ENCODE measurements at places on chromosomes 16 and 17. TPM values are rescaled to one million over a fixed set of nuclear protein-coding genes. Genes with fewer than 3 reads are reported as not detected.

The SLX1B gene
- 29.3 TPM for total RNA-seq

The C17orf113 gene
- 2.1 TPM for total RNA-seq

The RNU2-1 gene
- total RNA-seq, result 5,063 TPM

The ZNF287 gene
- total RNA-seq, result 19.3 TPM

The FBXW10B gene
- total RNA-seq, result 0.76 TPM

DNA sequence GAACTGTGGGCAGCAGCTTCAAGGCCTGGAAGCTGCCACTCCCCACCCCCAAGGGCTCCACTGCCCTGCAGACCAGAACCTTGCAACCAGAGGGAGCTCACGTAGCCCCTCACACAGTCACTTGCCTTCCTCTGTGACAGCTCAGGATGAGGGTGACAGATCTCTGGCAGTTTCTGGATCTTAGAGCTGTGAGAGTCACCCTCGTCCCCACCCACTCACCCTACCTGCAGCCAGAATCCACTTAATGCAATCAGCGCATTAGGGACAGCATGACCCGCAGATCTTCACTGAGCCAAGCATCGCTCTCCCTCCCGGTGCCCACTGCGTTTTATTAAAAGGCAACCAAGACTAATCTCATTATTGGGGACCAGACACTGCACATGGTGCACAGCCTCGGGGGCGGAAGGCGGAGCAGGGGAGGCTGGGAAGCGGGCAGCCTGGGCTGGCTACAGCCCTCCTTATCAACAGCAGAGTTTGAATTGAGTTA lies 3.5 kb downstream of the CYB561 start:
- H3K27ac ChIP-seq, result no peak overlapping the region
- peaks cover 23% of the 10 kb centered on the region for H3K4me1 ChIP-seq
- no peak overlapping the region for H3K4me3 ChIP-seq
- DNase-seq, result peak; percentile 56

DNA sequence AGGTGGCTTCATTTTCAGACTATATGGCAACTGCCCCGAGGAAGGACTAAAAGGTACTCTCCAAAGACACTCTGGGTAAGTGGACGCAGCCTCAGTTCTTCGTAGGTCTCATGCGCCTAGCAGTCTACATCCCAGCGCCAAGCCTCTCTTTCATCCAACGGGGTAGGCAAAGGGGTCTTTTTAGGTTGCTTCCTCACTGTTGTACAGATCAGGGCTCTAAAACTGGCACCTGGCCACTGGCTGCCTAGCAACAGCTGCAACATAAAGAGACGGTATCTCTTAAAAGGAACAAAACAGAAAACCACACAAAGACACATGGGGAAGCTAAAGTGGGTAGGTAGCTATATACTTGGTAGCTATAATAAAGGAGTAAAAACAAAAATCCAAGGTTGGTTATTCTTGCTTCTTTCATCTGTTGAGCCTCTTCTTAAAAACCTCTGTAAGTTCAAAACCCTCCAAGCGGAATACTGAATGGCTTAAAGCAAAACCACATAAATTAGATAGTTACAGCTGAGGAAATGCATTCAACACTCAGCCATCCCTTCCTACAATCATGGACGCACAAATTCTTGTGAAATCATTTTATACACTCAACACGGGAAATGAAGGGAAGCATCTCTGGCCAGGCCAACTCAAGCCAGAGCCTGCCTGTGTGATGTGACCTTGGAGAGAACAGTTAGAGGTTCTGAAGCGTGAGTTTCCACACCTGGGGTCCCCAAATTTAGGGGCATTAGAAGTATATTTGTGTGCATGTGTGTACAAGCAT lies 22.7 kb downstream of the CYTH1 start:
- no peaks in the 10 kb centered on the region for H3K36me3 ChIP-seq
- peaks cover 62% of the 10 kb centered on the region for H3K4me1 ChIP-seq
- H3K27me3 ChIP-seq, result no peaks in the 10 kb centered on the region
- DNase-seq, result peak; percentile 90
- peak overlapping the region; percentile 98 for H3K27ac ChIP-seq

DNA sequence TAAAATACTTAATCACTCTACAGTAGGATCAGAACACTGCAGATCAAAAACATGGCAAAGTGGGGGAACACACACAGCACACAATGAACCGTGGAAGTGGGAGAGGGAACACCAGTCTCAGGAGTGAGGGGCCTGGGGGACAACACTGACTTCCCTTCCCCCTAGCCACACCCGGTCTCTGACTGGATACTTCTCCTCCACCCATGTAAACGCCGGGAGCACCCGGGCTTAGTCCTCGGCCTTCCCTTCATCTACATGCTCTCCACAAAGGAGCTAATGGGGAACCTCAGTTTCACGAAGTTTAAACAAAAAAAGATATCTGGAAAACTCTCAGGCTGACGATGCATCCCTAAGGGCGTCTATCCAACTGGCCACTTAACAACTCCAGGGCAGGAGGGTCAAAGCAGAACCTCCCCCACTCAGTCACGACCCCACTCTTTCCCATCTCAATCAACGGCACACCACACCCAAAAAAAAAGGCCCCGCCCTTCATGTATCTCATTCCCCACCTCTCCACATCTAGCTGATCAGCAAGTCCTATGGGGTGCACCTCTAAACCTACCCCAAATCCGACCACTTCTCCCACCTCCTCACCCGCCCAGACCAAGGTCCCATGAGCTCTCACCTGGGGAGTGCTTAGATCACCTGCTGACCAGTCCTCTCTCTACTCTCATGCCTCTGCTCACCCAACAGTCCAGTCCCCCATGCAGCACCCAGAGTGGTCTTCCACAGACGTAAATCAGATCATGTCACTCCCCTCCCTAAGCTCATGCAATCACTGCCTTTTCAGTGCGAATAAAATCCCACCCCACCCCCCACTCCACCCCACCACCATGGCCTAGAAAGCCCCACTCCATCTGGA lies 7.4 kb downstream of the ZDHHC7 start:
- no peak for DNase-seq
- peaks cover 8% of the 10 kb centered on the region for H3K36me3 ChIP-seq
- H3K27me3 ChIP-seq, result no peaks in the 10 kb centered on the region
- H3K4me3 ChIP-seq, result no peak overlapping the region
- H3K4me1 ChIP-seq, result peaks cover 18% of the 10 kb centered on the region

DNA sequence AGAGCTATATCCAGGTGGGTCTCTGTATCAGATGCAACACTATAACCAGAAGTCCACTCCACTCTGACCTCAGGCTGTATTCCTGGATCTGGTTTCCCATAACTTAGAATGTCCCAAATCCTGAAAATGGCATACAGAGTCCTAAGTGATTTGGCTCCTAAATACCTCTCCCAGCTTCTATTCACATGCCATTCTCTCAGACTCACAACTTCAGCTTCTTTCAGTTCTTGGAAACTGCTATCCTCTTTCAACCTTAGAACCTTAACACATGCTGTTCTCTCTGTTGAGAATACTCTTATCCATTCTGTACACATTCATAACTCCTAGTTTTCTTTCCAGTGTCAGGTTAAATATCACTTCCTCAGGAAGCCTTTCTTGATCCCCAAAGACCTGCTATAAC lies 132.0 kb downstream of the BRIP1 start:
- DNase-seq, result no peak
- no peaks in the 10 kb centered on the region for H3K4me1 ChIP-seq
- H3K27me3 ChIP-seq, result no peaks in the 10 kb centered on the region
- H3K36me3 ChIP-seq, result no peaks in the 10 kb centered on the region

GRCh38 chr17:57779706-57780105 lies 34.6 kb upstream of the CCDC182 start:
- peaks cover 9% of the 10 kb centered on the region for H3K4me1 ChIP-seq
- DNase-seq, result no peak
- no peak overlapping the region for H3K27ac ChIP-seq
- H3K36me3 ChIP-seq, result no peaks in the 10 kb centered on the region

GRCh38 chr16:9417898-9418297 lies 326.5 kb downstream of the HAPSTR1 start:
- H3K4me1 ChIP-seq, result no peaks in the 10 kb centered on the region
- no peaks in the 10 kb centered on the region for H3K36me3 ChIP-seq
- no peaks in the 10 kb centered on the region for H3K27me3 ChIP-seq
- no peak for DNase-seq

DNA sequence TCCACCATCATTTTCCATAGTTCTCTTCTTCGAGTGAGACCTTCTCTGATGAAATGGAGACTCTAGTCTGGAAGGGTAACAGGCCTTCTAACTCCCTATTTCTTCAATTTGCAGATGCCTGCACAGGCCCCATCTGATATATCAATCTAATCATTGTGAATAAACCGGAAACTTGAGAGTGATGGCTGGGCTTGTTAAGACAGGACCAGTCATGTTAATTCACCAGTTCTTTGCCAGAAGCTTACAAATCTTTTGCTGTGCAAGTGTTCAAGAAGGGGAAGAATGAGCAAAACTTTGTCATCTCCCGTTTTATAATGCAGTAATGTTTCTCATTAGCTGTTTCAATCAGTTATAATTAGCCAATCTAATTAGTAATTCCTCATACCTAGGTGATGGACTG lies 1561.3 kb upstream of the GOT2 start:
- no peaks in the 10 kb centered on the region for H3K27me3 ChIP-seq
- H3K27ac ChIP-seq, result no peak overlapping the region
- DNase-seq, result no peak
- H3K36me3 ChIP-seq, result no peaks in the 10 kb centered on the region

GRCh38 chr16:54207837-54208236 lies 78.8 kb downstream of the IRX3 start:
- no peaks in the 10 kb centered on the region for H3K4me1 ChIP-seq
- DNase-seq, result no peak
- H3K27ac ChIP-seq, result no peak overlapping the region
- H3K36me3 ChIP-seq, result no peaks in the 10 kb centered on the region
- no peak overlapping the region for H3K4me3 ChIP-seq

All from B cell (primary cell).